Bone marrow (tissue), 2 donors: ENCODE measurements at places on chromosomes 7 and 10.

GRCh38 chr7:77353407-77353721 lies 62.8 kb downstream of the GSAP start:
- no peak for DNase-seq

- DNase-seq, result no peak
Measured at GRCh38 chr7:69962186-69963065, 364.2 kb downstream of the AUTS2 start.

- no peak for DNase-seq
Measured at GRCh38 chr7:4178416-4178815, 503.7 kb upstream of the FOXK1 start.

GRCh38 chr10:97376413-97376812 lies 24.7 kb downstream of the RRP12 start:
- DNase-seq, result no peak

DNA sequence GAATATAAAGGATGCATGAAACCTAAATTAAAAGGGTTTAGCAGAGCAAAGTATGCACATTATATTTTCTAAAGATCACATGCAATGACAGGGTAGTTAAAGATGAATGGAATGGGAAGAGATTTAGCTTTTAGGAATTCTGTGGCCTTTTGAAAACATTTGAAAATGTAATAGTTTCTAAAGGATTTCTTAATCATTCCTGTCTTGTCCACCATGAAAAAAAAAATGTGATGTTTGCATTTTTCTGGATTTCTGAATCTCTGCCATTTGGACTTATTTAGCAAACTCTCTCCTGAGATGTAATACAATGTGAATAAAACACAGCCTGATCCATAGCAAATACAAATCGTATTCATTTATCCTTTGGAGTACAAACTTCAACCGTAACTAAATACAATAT lies 126.6 kb upstream of the RAB11FIP2 start:
- no peak for DNase-seq
